ENCODE measurements at places on chromosomes 7 and 10.
A peak's percentile ranks its signal among the peaks of the same experiment; 100 is the strongest.

- no peak for DNase-seq
These were observed 146.8 kb downstream of the GFRA1 start for GRCh38 chr10:116126239-116126638.

DNA sequence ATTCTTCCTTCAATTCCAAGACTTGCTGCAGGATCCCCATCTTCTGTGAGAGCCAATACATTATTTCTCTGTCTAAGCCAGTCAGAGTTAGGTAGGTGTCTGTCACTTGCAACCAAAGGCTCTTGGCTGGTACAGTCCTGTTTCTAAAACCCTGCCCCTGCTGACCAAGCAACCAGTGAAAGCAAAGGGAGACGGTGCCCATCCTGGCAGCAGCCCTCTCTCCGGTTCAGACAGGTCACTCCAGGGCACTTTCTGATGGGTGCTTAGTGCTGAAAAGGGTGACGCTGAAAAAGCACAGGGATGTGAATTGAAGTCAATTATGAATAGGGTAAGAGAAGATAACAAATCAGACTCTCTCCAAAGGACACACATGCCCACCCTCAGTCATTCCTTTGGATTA, 37.5 kb downstream of the SPOCK2 start:
- no peak for DNase-seq

GRCh38 chr10:13978533-13979115, 352.1 kb downstream of the FRMD4A start:
- peak; percentile 92 for DNase-seq

DNA sequence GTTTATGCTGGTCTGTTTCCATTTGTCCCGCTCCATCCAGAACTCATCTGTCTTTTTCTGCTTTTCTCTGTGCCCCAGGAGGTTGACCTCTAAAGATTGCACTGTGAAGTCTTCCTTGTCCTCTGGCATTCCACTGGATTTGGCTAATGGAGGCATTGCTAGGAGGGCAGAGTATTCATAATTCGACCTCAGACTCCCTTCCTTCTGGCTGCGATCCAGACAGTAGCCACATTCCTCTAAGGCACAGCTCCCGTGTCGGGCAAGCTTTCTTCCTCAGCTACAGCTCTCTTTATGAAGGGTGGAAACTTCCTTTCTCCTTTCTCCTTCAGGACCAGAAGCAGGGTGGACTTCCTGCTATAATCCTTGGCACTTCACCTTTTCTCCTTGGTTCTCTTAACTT, 175.9 kb downstream of the BAMBI start:
- DNase-seq, result no peak

- no peak for DNase-seq
These were observed 518.4 kb upstream of the FOXK1 start for GRCh38 chr7:4163565-4164203.

DNA sequence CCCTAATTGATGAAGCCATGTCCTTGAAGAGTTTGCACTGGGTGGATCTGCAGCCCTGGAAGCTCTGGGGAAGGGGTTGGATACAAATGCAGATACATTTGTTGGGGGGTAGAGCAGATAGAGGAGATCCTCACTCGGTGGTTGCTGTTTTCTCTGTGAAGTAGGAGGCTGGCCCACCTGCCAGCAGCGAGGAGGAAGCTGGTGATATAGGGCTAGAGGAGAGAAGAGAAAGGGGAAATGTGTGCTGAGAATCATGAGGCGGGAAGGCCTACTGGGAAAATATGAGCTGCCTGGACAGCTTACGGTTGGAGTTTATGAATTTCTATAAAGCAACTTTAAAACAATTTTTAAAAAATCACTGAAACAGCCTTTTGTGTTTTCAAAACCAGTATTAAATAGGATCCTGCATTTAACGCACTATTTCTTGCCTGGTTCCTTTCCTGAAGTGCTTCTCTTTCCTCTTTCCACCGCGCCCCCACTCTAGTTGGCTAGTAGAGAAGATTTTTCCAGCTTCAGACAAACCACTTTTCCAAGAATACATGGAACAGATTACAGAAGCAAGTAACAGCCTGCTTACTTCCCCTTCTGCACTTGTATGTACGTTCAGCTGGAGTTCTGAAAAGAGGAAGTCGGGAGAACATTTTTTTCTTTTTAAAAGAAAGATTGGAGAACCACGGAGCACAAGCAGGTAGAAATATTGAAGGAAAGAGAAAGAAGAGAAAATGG, 100.6 kb upstream of the GLCCI1 start:
- no peak for DNase-seq

GRCh38 chr7:137592232-137592896, 248.8 kb upstream of the PTN start:
- peak; percentile 27 for DNase-seq
